ENCODE measurements at places on chromosomes 4 and X.

DNA sequence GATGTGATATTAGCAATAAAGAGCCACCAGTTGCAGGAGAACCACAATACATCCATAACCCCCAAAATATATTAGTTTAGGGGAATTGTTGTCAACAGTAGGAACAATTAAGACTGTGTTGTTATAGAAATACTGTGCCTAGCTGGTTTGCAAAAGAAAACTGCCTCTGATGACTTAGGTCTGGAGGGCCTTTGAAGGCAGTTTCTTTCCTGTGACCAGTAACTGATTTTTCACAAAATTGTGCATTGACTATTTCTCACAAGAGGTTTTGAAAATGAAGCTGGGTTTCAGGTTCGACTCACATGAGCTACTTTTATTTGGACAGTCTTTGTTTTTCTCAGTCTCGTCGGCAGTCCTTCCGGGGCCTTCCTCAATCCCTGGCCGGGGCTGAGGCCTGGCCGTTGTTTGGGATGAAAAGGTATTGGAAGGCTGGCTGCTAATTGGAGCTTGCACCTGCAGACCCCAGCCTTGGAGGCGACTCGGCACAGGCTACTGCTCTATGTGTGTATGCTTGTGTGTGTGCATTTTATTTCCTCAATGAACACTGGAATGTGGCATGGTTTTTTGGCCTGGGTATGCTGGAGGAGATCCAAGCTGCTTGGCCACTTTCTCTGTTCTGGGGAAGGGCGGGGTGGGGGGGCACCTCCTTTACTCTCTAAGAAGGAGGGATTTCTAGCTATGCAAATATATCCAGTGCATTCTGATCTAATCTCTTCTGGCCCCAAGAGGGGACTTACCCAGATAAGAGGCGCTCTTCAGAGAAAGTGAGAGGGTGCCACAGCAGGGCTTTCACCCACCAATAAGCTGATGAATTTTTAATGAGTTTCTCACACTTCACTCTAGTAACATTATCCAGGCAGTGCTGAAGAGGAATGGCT is 49.5 kb upstream of the LNX1 start:
- no peak for DNase-seq

GRCh38 chr4:3257103-3257555 is 8.2 kb downstream of the MSANTD1 start:
- DNase-seq: no peak

DNA sequence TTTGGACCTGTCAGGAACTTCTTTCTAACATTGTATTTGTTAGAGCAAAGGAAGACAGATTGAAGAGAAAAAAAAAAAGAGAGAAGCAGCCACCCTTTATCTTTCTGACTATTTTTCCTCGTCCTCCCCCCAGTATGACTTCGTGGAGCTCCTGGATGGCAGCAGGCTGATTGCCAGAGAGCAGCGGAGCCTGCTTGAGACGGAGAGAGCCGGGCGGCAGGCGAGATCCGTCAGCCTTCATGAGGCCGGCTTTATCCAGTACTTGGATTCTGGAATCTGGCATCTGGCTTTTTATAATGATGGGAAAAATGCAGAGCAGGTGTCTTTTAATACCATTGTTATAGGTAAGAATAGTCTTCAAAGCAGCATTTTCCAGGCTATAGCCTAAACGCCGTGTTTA is 237.7 kb downstream of the DCTD start:
- DNase-seq: no peak

GRCh38 chr4:122710434-122711308 is 21.8 kb upstream of the BBS12 start:
- DNase-seq: no peak

DNA sequence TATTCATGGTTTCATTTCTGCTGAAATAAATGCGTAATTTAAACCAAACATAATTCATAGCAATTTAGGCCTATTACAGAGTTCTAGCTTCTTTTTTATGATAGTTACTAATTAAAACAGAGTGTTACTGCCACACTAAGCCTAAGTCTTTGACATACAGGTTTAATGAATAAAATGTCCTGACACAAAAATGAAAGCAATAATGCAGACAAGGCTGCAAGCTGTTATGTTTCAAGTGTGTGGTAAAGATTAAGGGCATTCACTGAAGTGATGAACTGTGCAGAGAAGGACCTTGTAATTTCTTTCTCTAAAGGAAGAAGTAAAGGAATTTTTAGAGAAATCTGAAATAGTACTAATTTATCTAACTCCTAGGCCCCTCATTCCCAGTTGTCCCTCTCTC is 2.9 kb downstream of the NDNF start:
- no peak for DNase-seq

- DNase-seq: no peak
These were observed 62.5 kb upstream of the MND1 start for GRCh38 chr4:153282023-153282422.

GRCh38 chr4:181312066-181312465 is 931.1 kb upstream of the TENM3 start:
- DNase-seq: no peak

DNA sequence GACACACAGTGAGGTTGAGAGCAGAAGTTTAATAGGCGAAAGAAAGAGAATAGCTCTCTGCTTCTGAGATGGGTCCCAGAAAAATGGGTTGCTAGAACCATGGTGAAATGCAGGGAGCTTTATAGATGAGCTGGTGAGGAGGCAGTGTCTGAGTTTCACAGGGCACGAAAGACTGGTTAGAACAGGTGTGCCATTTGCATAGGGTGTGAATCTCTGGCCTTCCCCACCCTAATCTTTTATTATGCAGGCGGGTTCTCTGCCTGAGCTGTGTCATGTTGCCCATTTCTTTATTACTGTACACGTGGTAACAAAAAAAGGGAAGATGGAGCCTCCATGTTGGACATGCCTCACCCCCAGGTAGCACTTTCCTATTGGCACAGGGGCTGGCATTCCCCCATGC is 39.1 kb downstream of the FUNDC1 start:
- DNase-seq: no peak
